ENCODE measurements at places on chromosomes 12 and 14.
A peak's percentile ranks its signal among the peaks of the same experiment; 100 is the strongest.

DNA sequence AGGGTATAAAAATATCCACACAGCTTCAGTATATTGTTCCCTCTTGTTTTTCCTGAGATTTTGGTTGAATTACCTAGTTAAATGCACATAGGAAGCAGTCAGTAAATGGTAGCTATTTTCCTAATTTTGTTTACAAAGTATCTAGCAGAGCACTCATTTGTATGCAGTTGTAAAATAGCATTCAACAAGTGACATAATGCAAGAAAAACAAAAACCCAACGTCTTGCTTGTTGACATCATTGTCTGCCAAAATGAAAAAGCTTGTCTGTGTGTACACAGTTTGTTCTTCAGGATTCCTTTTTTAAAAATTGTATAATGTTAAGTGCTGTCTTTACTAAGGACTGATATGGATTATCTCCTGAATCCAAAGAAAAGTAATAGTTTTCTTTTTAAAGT, 2.7 kb downstream of the VRTN start:
- H3K27me3 ChIP-seq, result no peaks in the 10 kb centered on the region
- H3K4me1 ChIP-seq, result peaks cover 8% of the 10 kb centered on the region
- H3K4me3 ChIP-seq, result peak overlapping the region; percentile 91
- H3K27ac ChIP-seq, result peak overlapping the region; percentile 61

GRCh38 chr14:64549791-64550620, at the start of gene PPP1R36:
Gene PPP1R36, plus strand, starts transcription at chr14:64549961. Its CDS starts 37 bp downstream, at chr14:64549998.
- DNase-seq, result peak; percentile 62
- no peaks in the 10 kb centered on the region for H3K27me3 ChIP-seq
- H3K36me3 ChIP-seq, result no peaks in the 10 kb centered on the region
- no peak within 1 kb of the TSS for H3K27ac ChIP-seq
- peak within 1 kb of the TSS; percentile 45 for H3K4me3 ChIP-seq

GRCh38 chr14:77303417-77304156, 17.1 kb downstream of the POMT2 start:
- no peaks in the 10 kb centered on the region for H3K27me3 ChIP-seq
- no peak overlapping the region for H3K4me3 ChIP-seq
- H3K27ac ChIP-seq, result peak overlapping the region; percentile 9

- no peaks in the 10 kb centered on the region for H3K4me1 ChIP-seq
- H3K27me3 ChIP-seq, result no peaks in the 10 kb centered on the region
- H3K36me3 ChIP-seq, result peaks cover 4% of the 10 kb centered on the region
- peak; percentile 60 for DNase-seq
- no peak overlapping the region for H3K4me3 ChIP-seq
Measured at GRCh38 chr12:113955109-113955970, 10.8 kb downstream of the RBM19 start.

GRCh38 chr14:93065272-93065730, 50.4 kb downstream of the ITPK1 start:
- no peak overlapping the region for H3K27ac ChIP-seq
- H3K4me3 ChIP-seq, result no peak overlapping the region
- no peak for DNase-seq
- no peaks in the 10 kb centered on the region for H3K36me3 ChIP-seq
- H3K27me3 ChIP-seq, result no peaks in the 10 kb centered on the region

DNA sequence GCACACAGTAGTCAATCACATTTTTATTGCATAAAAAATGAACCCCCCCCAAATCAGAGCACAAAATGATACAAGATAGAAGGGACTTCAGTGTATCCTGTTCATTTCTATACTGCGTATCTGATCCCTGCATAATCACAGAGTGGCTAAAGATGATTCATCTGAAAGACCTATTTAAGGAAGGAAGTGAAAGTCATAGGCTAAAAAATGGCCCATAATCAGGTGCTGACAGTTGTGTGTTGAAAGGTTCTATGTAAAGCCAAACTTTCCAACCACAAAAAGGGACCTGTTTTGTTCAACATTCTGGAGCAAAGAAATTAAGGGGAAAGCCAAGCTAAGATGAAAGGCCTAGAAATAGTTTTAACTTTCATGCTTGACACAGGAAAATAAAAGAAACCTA, 147.8 kb upstream of the ATP2B1 start:
- no peaks in the 10 kb centered on the region for H3K4me1 ChIP-seq
- no peak overlapping the region for H3K4me3 ChIP-seq
- no peaks in the 10 kb centered on the region for H3K36me3 ChIP-seq

DNA sequence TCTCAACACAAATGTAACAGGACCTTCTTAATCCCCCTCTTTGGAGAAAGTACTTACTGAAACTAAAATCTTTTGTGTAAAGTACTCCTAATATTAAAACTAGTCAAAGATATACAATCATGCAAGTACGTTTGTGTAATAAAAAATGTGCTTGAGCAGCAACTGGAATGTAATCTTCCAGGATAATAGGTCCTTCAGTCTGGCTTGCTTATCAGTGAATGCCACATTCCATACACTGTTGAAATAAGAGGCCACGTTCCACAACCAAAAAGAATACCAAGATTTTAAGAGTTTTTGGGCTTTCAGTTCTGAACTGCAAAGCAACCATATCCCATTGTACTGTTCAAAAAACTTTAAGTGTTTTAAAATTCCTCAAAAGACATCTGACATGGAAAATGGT, 26.2 kb upstream of the GRIN2B start:
- H3K4me3 ChIP-seq, result no peak overlapping the region
- H3K27ac ChIP-seq, result no peak overlapping the region
- no peaks in the 10 kb centered on the region for H3K27me3 ChIP-seq
- H3K4me1 ChIP-seq, result no peaks in the 10 kb centered on the region
- H3K36me3 ChIP-seq, result no peaks in the 10 kb centered on the region
- no peak for DNase-seq

DNA sequence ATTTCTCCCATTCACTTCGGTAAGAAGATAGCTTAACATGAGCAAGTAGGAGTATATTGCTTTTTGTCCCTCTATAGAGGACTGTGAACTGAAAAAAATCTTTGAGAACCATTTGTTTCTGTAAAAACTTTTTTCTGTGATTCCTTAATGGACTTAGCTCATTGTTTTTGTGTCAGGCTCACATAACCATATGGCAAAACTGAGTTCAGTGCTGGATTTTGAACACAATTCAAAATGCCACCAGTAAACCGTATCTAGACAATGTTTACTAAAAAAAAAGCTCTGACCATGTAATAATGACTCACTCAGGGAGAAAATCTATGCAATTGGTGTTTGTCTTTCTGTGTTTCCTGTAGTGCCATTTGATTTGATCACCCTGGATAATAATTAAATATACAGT, 5.2 kb downstream of the TRHDE start:
- no peak overlapping the region for H3K4me3 ChIP-seq
- peaks cover 6% of the 10 kb centered on the region for H3K27me3 ChIP-seq
- no peak overlapping the region for H3K27ac ChIP-seq
- no peaks in the 10 kb centered on the region for H3K36me3 ChIP-seq
- no peak for DNase-seq

DNA sequence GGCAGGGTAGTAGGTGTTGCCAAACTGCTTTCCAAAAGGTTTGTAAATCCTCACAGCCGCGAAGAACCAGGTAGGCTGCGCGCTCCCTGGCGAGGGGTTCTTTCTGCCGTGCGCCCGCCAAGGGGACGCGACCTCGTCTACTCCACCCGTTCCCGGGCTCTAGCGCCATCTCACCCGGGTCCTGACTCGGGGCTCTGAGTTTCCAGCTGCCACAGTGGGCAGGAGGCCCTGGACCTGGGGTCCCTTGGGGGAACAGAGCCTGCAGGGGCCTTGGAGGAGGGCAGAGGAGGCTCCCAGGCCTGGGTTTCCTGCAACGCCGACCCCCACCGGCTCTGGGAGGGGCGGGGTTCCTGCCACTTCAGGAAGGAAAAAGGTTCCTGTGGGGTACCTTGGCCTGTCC, 706 bp downstream of the ANHX start:
- no peaks in the 10 kb centered on the region for H3K4me1 ChIP-seq
- DNase-seq, result no peak
- no peaks in the 10 kb centered on the region for H3K27me3 ChIP-seq
- H3K36me3 ChIP-seq, result no peaks in the 10 kb centered on the region

DNA sequence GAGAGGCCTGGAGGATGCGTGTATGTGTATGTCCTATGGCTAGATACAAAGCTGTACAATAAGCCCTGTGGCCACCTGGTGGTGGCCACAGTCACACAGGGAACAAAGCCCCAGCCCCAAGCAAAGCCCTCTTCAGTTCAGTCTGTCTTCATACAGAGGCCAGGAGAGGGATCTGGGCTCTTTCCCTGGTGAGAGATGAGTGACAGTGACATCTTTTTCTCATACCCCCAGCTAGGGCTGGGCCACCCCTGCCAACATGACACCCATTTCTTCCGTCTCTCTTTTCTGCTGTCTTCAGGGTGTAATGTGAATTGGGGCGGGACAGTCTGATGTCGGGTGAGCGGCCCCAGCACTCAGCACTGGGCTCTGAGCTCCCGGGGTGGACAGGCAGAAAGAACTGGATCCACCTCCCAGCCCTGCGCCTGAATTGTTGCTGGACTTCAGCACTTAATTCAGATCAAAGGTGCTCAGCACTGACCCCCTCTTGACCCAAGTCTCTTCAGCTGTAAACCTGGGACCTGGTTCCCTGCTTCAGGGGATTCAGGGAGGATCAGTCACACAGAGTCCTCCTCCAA, 59.8 kb downstream of the SERPINA3 start:
- no peaks in the 10 kb centered on the region for H3K36me3 ChIP-seq
- H3K27me3 ChIP-seq, result no peaks in the 10 kb centered on the region
- no peaks in the 10 kb centered on the region for H3K4me1 ChIP-seq
- H3K4me3 ChIP-seq, result no peak overlapping the region

- no peak for DNase-seq
- H3K27me3 ChIP-seq, result no peaks in the 10 kb centered on the region
- no peak overlapping the region for H3K27ac ChIP-seq
- H3K4me3 ChIP-seq, result no peak overlapping the region
- H3K36me3 ChIP-seq, result peaks cover 1% of the 10 kb centered on the region
- H3K4me1 ChIP-seq, result no peaks in the 10 kb centered on the region
Measured at GRCh38 chr12:121754836-121755235, 38.7 kb downstream of the RHOF start.

GRCh38 chr14:55306938-55307589, 35.8 kb downstream of the FBXO34 start:
- no peak overlapping the region for H3K4me3 ChIP-seq
- H3K36me3 ChIP-seq, result no peaks in the 10 kb centered on the region
- no peaks in the 10 kb centered on the region for H3K27me3 ChIP-seq
- peak; percentile 48 for DNase-seq

DNA sequence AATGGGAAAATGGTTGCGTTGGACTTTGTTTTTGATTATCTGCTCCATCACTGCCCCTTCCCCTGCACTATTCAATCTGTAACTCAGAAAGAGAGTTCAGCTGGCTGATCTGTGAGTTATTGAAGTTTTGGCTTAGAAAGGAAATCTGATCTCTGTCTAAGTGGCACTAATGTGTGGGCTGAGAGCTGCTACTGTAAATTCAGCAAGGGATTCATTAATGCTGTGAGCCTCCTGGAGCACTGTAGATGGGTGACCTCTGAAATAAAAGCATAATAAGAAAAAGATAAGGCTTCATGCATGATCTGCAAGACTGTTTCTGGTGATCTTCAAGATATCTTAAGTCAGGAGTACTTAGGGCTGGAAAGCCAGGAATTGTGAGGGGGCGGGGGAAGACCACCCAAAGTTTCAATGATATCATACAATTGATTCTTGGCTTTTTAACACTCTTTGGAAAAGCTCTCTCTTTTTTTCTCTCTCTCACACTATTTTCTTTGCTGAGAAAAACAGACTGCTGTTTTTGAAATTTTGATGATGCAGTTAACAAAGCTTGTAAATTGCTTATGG, 101.1 kb downstream of the C12orf75 start:
- no peak for DNase-seq
- no peaks in the 10 kb centered on the region for H3K27me3 ChIP-seq
- no peaks in the 10 kb centered on the region for H3K36me3 ChIP-seq
- H3K27ac ChIP-seq, result no peak overlapping the region
- H3K4me3 ChIP-seq, result no peak overlapping the region
- no peaks in the 10 kb centered on the region for H3K4me1 ChIP-seq

- H3K4me1 ChIP-seq, result no peaks in the 10 kb centered on the region
- no peaks in the 10 kb centered on the region for H3K27me3 ChIP-seq
Measured at GRCh38 chr12:118044075-118044474, 16.9 kb downstream of the WSB2 start.

DNA sequence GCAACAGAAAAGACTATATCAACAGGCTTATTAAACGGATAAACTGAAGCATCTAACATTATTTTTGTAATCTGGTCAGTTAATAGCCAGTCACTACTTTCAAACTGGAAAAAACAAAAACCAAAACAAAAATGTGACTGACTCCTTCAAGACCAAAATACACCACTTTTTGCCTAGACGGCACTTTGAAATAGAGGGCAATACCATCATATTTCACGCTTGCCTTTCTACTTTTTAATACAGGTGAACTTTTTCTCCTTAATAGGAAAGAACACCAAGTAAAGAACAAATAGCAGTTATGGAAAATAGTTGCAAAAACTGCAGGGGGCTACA, 550 bp upstream of the NUP107 start:
- peak overlapping the region; percentile 4 for H3K27ac ChIP-seq
- peak overlapping the region; percentile 39 for H3K4me3 ChIP-seq
- no peaks in the 10 kb centered on the region for H3K36me3 ChIP-seq
- no peak for DNase-seq

GRCh38 chr12:27781680-27782079, 1.6 kb upstream of the MANSC4 start:
- H3K27me3 ChIP-seq, result no peaks in the 10 kb centered on the region
- H3K4me3 ChIP-seq, result no peak overlapping the region
- H3K4me1 ChIP-seq, result peaks cover 5% of the 10 kb centered on the region
- H3K27ac ChIP-seq, result peak overlapping the region; percentile 41
- no peaks in the 10 kb centered on the region for H3K36me3 ChIP-seq
- DNase-seq, result peak; percentile 69

GRCh38 chr14:96145116-96145864, 59.3 kb upstream of the BDKRB2 start:
- no peaks in the 10 kb centered on the region for H3K27me3 ChIP-seq
- no peaks in the 10 kb centered on the region for H3K36me3 ChIP-seq
- no peak overlapping the region for H3K27ac ChIP-seq
- H3K4me1 ChIP-seq, result no peaks in the 10 kb centered on the region

DNA sequence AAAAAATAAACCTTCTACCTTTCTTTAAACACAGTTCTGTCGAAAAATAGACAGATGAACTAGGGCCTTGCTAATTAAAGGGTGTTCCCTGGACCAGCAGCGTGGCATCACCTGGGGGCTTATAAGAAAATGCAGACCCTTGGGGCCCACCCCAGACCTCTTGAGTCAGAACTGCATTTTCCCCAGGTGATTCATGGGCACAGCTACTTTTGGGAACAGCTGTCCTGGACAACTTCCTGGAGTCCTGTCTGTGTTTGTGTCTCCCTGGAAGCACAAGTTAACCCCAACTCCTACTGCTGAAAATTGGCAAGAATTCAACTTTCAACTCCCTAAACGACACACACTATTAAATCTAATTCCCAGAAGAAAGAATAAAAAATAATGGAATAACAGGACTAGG, 17.8 kb downstream of the FBLN5 start:
- H3K36me3 ChIP-seq, result no peaks in the 10 kb centered on the region
- H3K4me1 ChIP-seq, result peaks cover 14% of the 10 kb centered on the region
- H3K27me3 ChIP-seq, result no peaks in the 10 kb centered on the region
- no peak overlapping the region for H3K27ac ChIP-seq
- H3K4me3 ChIP-seq, result no peak overlapping the region
